GM23248 (cell line): ENCODE measurements at places on chromosomes 12 and 14. TPM values are rescaled to one million over a fixed set of nuclear protein-coding genes. Genes with fewer than 3 reads are reported as not detected.

GRCh38 chr14:102654298-102654697 is 61.8 kb downstream of the RCOR1 start:
- H3K36me3 ChIP-seq = no peaks in the 10 kb centered on the region
- no peaks in the 10 kb centered on the region for H3K27me3 ChIP-seq
- H3K4me3 ChIP-seq = no peak overlapping the region
- DNase-seq = no peak

DNA sequence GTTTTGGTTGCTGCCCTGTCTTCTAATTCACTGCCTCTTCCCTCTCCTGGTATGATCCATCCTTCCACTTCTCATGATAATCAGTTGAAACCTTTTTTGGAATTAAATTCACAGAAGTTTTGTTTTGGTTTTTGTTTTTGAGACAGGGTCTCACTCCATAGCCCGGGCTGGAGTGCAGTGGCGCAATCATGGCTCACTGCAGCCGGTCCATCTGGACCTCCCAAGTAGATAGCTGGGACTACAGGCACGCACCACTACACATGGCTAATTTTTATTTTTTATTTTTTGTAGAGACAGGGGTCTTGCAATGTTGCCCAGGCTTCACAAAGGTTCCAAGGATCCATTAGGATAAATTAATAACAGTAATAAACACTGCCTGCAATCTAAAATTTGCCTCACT is 164.3 kb downstream of the PRKCH start:
- H3K36me3 ChIP-seq = no peaks in the 10 kb centered on the region
- H3K27me3 ChIP-seq = no peaks in the 10 kb centered on the region
- no peak for DNase-seq
- H3K4me3 ChIP-seq = no peak overlapping the region

FGF6 gene
- polyA plus RNA-seq = not detected in 2 replicates

GYS2 gene
- 0.08 TPM in 1 of 2 replicates, not detected in the other for polyA plus RNA-seq

DNA sequence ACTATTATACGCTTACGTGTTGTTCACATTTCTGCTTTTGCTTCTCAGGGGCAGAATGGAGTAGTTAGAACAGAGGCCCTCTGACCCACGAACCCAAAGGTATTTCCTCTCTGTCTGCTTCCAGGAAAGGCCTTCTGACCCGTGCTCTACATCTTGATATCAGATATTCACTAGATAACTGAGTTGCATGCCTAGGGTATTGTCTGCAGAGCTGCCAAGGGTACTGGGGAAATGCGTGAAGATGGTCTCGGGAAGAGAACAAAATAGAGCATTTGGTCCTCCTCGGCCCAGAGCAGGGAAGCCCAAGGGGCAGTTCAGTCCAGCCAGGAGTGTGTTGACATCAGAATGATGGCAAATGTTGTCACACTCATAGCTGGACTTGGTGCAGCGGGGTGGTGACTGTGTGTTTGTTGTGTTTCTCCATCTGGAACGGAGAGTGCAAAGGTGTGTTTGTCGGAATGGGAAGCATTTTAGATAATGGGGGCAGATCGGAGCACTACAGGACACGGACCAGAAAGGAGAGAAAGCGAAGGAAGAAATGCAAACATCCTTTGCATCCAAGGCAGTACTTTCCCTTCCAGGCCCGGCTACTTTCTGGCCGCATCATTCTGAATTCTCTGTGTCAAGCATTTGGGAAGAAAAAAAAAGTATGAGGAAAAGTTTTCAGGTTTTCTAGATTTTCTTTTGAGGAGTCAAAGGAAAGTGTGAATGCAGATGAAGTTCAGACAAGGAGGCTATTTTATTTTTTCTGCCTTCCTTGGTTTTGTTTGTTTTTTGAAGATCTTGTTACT is 8.1 kb downstream of the GLT1D1 start:
- H3K36me3 ChIP-seq = no peaks in the 10 kb centered on the region
- no peaks in the 10 kb centered on the region for H3K27me3 ChIP-seq
- H3K4me3 ChIP-seq = no peak overlapping the region

FRS2 gene
- 21.7 and 25.5 TPM in 2 replicates for polyA plus RNA-seq

- no peaks in the 10 kb centered on the region for H3K36me3 ChIP-seq
- no peaks in the 10 kb centered on the region for H3K4me1 ChIP-seq
- no peak overlapping the region for H3K27ac ChIP-seq
- 0 out of 2 replicates have a peak, but pooled peaks cover 15% of the 10 kb centered on the region for H3K27me3 ChIP-seq
- DNase-seq = no peak
Measured at GRCh38 chr12:105733579-105733978, 403.1 kb downstream of the C12orf75 start.
